ENCODE measurements at places on chromosomes 4 and X. TPM values are rescaled to one million over a fixed set of nuclear protein-coding genes. Genes with fewer than 3 reads are reported as not detected.

DNA sequence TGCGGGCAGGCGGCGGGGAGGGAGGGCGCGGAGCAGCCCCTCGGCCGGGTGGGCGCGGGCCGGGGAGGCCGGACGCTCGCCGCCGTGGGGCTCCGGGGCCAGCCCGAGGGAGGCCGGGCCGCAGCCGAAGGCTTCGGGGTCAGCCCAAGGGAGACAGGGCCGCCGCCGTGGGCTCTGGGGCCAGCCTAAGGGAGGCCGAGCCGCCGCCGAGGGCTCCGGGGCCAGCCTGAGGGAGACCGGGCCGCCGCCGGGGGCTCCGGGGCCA lies 251 bp downstream of the KIAA0232 start:
- no peak for DNase-seq

DNA sequence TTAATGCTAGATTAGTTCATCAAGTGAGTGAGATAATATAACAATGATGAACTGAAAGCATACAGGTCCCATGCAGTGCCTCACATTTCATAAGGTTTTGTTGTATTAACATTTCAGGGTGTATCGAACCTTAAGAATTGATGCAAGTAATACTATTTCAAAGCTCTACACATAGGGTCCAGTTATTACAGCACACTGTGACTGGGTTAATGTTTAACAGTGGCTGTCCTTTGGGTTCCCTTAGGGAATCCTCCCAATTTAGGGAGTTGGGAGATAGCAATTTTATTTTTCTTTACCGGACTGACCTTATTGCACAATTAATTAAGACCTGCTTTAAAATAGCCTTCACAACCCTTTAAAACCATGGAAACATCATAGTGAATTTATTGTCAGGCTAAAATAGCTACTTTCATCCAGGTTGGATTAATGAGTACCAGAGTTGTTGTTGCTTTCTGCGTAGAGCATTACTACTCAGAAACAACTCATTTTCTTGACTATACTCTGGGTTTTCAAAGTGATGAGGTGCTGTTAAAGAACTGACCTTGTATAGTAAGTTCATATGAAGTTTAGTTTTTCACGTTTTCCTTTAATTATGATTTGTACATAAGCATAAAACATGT lies 134.4 kb downstream of the AKAP4 start:
- DNase-seq = no peak

DNA sequence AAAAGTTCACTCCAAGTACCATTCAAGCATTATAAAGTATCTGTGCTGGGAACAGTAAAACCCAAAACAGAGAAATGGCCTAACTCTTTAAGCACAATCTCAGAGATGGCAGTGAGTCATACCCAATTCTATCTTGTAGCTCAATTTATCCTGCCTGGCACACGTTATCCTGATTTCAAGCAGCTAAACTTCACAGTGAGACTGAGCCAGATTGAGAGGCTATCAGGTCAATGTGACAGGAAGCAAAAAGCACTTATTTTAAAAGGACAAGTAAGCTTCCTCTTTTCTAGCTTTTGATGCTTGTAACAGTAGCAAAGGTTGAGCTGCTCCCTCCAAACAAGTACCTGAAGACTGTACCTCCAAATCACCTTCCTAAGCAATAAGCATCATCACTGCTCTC lies 324.9 kb downstream of the NAF1 start:
- DNase-seq = no peak

GRCh38 chr4:163484906-163485305 lies 9.6 kb upstream of the TMA16 start:
- DNase-seq = peak; percentile 56

GRCh38 chrX:139892512-139892911 lies 40.3 kb downstream of the ATP11C start:
- DNase-seq = no peak

- DNase-seq = no peak
Observed at GRCh38 chr4:124644621-124645020, 67.9 kb downstream of the ANKRD50 start.

GRCh38 chrX:101395789-101396188 lies 5.0 kb downstream of the RPL36A start:
- DNase-seq = no peak

- DNase-seq = no peak
Observed at GRCh38 chr4:77393996-77394395, 211.6 kb upstream of the CXCL13 start.

GRCh38 chrX:133674726-133675470 lies 259.6 kb upstream of the GPC4 start:
- no peak for DNase-seq

GRCh38 chr4:120327276-120327675 lies 260.6 kb upstream of the MAD2L1 start:
- DNase-seq = no peak

GRCh38 chr4:145107126-145107525 lies 9.0 kb downstream of the ABCE1 start:
- DNase-seq = no peak

DNA sequence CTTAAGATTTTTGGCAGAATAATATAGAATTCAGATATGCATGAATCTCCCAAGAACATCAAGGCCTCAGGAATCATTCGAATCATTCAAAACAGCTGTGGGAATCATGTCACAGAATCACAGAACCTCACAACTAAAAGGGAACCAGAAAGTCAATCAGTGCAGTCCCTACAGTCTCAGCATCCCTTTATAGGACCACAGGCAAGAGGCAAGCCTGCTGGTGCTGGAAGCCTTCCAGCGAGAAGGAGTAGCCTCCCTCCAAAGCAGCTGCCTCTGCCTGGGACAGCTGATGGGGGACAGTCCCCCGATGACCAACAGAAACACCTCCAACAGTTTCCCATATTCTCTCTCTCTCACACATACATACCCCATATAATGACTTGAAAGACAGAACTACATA lies 20.7 kb downstream of the QDPR start:
- DNase-seq = no peak

- no peak for DNase-seq
Observed at GRCh38 chr4:141845901-141846300, 209.5 kb downstream of the IL15 start.

GRCh38 chrX:19876962-19877361 lies 10.4 kb downstream of the SH3KBP1 start:
- no peak for DNase-seq

DNA sequence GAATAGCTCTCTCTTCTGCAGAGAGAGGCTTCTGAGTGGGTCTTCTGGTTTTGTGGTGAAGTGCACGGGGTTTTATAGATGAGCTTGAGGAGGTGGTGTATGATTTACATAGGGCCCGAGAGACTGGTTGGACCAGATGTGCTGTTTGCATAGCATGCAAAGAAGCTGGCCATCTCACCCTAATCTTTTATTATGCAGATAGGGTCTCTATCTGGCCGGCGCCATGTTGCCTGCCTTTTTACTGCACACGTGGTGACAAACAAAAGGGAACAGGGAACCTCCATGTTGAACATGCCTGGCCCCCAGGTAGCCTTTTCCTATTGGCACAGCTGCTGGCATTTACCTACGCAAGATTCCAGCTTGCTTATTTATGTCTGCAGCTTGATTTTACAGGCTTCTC lies 473.3 kb upstream of the FAM47C start:
- DNase-seq = no peak

DNA sequence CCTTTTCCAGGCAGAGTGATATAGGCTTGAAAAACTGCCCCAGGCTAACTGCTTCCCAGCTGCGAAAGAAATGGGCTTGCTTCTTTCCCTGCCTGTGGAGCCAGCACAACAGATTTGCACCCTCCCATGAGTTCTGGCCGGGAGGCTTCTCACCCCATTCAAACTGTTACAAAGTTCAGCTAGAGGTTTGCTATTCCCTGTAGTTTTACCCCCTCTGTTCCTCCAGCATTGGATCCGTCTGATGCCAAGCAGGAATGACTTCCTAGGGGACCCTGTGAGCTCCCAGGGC lies 87.6 kb upstream of the NDST4 start:
- DNase-seq = no peak

DNA sequence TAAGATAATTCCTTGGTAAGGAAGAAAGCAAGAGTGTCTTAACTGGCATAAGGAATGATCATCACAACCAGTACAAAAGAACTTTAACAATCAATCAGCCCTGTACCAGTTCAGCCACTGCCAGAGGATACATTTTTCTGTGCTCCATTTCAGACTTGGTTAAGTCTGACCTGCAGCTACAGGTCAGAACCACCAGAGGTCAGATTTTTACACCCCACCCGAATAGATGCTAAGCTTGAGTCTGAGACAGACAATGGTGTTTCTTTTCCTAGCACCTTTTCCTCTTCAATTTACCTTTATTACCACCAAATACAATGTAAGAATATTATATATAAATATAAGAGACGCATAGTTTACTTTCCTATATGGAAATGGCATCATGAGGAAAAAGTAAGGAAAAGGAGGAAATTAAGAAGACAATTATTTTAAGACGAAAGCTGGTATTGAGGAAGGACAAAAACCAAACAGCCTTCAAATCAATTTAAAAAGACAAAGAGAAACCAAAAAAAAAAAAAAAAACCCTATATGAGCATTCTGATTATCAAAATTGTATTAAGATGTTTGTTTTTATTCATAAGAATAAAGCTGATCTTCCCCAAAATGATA lies 215.3 kb upstream of the TTC29 start:
- peak; percentile 77 for DNase-seq

DNA sequence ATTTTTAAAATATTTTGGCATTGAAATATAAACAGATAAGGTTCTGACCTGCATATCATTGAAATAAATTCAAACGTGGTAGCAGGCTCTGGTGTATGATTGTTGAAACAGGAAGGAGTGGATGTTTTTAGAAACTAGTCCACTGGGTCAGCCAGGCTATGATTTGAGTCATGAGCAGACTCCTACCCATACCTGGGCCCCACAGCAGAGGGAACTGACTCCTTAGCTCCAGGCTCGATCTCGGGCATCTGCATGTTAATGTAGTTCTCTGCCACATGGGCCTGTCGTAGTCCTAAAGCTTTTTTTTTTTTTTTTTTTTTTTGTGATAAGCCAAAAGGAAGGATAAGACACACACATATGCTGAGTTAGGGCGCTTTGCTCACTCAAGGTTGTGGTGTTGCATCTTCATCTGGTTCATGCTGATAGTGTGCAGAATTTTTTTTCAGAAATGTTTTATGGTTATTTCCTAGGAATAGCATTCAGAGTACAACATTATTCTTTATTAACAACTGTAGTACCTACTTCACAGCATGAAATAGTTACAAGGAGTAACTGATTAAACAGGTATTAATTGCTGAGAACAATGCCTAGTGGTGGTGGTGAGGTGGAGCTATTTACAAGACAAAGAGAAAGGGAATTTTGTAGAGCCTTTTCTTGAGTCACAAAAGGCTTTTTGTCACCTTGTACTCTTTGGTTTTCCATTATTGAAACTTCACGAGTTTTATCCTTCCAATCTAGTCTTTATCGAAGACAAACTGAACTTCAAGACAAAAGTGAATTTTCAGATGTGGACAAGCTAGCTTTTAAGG lies 27.3 kb downstream of the OFD1 start:
- DNase-seq = peak; percentile 14

DNA sequence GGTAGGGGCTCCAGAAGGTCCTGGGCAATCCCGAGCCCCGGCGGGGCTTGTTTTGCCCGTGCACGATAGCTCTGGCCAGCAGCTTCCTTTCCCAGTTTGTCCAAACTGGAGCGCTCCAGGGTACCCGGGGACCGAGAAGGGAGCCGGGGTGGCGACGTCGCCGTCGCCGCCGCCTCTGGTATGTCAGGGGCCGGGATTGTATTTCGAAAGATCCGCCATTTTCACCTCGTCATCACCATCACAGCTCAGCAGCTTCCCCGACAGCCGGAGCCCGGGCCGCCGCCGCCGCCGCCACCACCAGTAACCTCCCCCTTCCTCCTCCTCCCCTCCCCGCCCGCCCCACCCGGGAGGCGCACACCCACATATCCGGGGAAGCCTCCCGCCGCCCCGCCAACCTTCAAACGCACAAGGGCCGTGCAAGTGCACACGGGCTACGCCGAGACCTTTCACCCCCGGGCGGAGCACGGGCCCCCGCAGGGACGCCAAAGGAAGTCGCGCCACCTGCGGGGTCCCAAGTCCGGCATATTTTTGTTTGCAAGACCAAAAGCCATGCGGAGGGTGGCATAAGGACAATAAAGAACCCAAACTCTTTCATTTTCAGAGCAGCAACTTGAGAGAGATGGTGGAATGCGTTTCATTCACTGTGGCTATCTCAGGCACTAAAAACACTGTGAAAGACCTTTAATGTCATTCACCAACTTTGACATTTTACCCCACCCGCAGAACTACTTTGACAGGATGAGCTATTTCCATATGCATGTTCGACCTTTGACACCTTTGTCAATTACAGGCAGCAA lies at the start of gene LIN54:
TSS of gene LIN54 (minus strand) at position 302 of the 797 bp plus-strand sequence. CDS start 25,979 bp downstream, outside the sequence.
- DNase-seq = peak; percentile 61

- DNase-seq = peak; percentile 50
Observed at GRCh38 chr4:147056940-147057610, 111.4 kb upstream of the TTC29 start.

- no peak for DNase-seq
Observed at GRCh38 chr4:181645489-181645888, 597.7 kb upstream of the TENM3 start.

DNA sequence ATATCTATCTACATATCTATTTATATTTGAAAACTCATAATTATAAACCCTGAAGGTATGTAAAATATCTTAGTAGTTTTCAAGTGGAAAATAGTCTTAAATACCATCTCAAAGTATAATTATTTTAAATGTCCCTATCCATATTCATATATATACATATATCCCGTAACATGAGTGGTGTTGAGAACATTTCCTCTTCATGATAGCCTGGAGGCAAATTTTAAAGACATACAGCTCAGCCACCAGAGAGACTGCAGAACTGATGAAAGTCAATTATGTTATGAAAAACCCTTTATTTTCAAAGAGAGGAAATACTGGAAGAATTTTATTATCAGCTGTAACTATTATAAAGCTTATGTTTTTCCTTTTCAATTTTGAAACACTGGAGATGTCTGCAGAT lies 1806.7 kb upstream of the PCDH7 start:
- no peak for DNase-seq

The NDST3 gene
- not detected for total RNA-seq

The BMX gene
- total RNA-seq = 0.90 TPM

The HSFX1 gene
- not detected for total RNA-seq

The SHROOM2 gene
- total RNA-seq = not detected

The CFAP299 gene
- total RNA-seq = 2.1 TPM

The HSD17B13 gene
- not detected for total RNA-seq

The TKTL2 gene
- total RNA-seq = not detected

The EDA2R gene
- total RNA-seq = 9.2 TPM

The RNF150 gene
- total RNA-seq = 0.99 TPM

Data from fibroblast of the aortic adventitia (primary cell).